Activated T-cell treated with anti-CD3 and anti-CD28 coated beads, Interleukin-2, amount 50 U/mL, for 72 hours (primary cell): ENCODE measurements at places on chromosomes 2 and 18. TPM values are rescaled to one million over a fixed set of nuclear protein-coding genes. Genes with fewer than 3 reads are reported as not detected.
A peak's percentile ranks its signal among the peaks of the same experiment; 100 is the strongest.

SLC14A1 gene
- total RNA-seq = 6.2 TPM

SMIM21 gene
- not detected for total RNA-seq

- no peak for DNase-seq
Observed at GRCh38 chr2:64766841-64767669, 113.3 kb upstream of the SERTAD2 start.

SKOR2 gene
- 0.30 TPM for total RNA-seq

DNA sequence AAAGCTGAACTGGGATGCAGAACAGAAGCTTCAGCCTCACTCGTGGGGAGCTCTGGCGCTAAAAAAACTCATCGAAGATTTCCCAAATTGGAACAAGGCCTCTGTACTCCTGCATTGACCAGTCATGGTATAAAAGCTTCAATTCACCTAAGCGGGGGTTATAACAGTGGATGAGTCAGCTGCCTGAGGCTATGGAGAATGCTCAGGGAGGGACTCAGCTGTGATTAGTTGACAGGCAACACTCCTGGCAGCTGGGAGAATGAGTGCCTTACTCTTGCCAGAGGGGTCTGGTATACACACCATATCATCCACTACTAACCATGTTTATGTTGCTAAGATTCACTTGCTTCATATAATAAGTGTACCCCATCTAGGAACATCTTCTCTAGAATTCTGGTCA is 350.6 kb upstream of the VRK2 start:
- no peak for DNase-seq

GRCh38 chr18:44507729-44508325 is 172.9 kb upstream of the SETBP1 start:
- DNase-seq = peak; percentile 18

GRCh38 chr2:96993367-96993766 is 7.0 kb upstream of the FAM178B start:
- no peak for DNase-seq

GRCh38 chr2:238255151-238255551 is 15.3 kb upstream of the HES6 start:
- DNase-seq = no peak

ZSWIM2 gene
- not detected for total RNA-seq

ACMSD gene
- total RNA-seq = not detected

DNA sequence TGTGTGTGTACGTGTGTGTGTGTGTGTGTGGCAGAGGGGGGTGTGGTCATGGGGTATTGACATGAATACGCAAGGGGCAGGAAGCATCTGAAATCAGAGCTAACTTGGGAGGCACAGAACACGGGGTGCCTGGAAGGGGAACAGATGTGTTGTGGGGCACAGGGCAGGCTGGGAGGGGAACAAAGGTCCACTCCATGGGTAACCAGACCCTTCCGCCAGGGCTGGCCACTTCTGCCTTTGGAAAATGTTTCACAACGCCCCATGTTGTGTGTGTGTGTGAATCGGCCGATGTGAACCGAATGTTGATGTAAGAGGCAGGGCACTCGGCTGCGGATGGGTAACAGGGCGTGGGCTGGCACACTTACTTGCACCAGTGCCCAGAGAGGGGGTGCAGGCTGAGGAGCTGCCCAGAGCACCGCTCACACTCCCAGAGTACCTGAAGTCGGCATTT is at the start of gene SLC11A1:
SLC11A1 (plus strand) TSS at position 358 of the 451 bp plus-strand sequence. CDS start 96 bp downstream, outside the sequence.
- no peak for DNase-seq

GRCh38 chr18:79608069-79608468 is 71.5 kb upstream of the CTDP1 start:
- no peak for DNase-seq

GRCh38 chr2:44938287-44939105 is 3.0 kb upstream of the SIX3 start:
- no peak for DNase-seq

GRCh38 chr2:231557571-231558217 is 27.4 kb upstream of the NMUR1 start:
- peak; percentile 63 for DNase-seq

DNA sequence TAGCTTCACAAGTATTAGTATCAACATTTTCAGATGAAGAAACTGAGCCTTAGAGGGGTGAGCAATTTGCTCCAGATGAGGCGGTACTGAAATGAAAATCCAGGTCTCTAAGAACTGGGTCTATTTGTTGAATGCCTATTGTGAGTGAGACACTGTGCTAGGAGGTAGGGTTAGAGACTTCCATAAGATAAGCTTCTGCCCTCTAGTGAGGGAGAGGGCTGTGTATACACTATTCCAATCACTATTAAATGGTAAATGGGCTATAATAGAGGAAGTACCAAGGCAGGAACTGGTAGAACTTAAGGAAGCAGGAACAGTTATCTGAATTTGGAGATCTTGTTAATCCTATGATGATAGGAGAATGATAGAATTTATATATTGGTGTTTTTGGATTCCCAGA is 23.6 kb upstream of the GLS start:
- DNase-seq = no peak

DNA sequence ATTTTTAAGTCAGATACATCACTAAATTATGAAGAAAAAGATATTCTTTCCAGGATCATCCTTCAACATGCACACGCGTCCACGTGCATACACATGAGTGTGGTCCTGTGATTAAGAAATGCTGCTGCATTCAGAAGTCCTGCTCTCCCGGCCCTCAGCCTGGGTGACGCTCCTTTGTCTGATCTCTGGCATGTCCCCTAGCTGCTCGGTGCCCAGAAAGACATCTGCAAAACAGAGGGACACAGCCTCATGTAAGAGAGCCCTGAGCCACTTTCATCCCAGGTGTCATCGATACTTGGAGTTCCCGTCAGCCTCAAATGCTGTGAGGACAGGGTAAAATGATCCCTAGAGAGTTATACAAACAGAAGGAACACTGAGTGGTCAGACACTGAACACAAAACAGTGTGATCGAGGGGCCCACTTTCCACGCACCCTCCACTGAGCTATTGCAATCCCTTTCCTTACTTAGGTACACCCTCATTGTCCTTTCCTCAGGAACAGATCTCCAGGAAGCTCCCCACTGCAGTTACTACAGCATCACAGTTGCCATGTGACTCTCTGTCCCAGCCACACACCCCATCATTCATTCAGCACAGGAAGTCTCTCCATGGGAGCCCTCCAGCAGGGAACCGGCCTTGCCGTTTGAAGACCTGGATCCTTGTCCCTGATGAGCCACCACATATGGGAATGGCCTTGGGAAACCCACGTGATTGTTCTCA is 32.1 kb downstream of the CRACDL start:
- DNase-seq = no peak

DNA sequence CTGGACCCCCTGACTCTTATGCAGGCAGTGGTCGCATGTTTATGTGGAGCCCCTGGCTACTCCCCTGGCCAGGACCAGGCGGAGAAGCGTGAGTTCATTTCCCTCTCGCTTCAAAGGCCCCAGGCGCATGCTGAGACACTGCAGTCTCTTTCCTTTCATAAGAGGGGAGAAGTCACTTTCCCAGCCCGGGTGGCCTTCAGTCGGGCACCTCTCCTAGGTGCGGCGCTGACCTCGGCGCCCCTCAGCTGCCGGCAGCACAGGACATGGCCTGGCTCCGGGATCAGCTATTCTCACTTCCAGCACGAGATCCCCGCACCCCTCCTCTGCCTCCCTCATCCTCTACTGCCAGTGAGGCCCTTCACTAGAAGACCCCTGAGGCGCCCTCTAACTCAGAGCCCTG is 184.7 kb upstream of the PXDN start:
- no peak for DNase-seq

IL1F10 gene
- total RNA-seq = not detected

DNA sequence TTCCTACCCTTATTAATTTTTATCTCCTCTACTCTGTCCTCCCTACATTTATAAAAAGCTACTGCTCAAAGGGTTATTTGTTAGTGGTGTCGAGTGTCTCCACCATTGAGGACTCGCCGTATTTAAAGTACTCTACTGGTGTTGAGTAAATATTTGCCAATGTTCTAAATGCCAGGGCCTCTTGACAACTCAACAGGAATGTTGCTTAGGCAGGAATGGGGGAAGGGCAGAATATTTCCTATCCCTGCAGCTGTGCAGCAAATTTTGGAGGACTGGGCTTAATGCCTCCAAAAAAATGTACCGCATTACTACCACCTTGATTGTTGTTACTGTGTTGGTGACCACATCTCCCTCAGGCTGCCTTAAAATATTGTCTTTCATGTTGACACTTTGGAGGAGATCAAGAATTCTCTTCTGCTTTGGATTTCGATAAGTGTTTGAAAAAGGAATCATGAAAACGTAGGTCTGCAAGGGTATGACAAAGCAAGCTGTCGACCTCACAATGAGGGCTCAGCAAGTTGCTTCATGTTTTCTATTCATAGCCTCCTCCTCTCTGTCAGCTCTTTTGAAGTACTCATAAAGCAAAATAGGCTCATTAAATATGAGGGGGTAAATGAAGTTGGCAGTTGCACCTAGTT is 84.3 kb downstream of the EFEMP1 start:
- DNase-seq = no peak

ATP6V1C2 gene
- total RNA-seq = 0.21 TPM

GRCh38 chr2:152508446-152508845 is 173.5 kb downstream of the FMNL2 start:
- DNase-seq = no peak

LRPPRC gene
- total RNA-seq = 149 TPM

- DNase-seq = no peak
Observed at GRCh38 chr2:224145751-224146355, 106.8 kb upstream of the SERPINE2 start.

GRCh38 chr2:120405759-120406099 is 59.8 kb downstream of the INHBB start:
- no peak for DNase-seq

AMER3 gene
- total RNA-seq = not detected

GAL3ST2 gene
- total RNA-seq = 0.53 TPM

- DNase-seq = no peak
Observed at GRCh38 chr2:72515696-72516095, 310.1 kb downstream of the EXOC6B start.

TEX44 gene
- not detected for total RNA-seq

B3GNT7 gene
- 0.76 TPM for total RNA-seq

DNA sequence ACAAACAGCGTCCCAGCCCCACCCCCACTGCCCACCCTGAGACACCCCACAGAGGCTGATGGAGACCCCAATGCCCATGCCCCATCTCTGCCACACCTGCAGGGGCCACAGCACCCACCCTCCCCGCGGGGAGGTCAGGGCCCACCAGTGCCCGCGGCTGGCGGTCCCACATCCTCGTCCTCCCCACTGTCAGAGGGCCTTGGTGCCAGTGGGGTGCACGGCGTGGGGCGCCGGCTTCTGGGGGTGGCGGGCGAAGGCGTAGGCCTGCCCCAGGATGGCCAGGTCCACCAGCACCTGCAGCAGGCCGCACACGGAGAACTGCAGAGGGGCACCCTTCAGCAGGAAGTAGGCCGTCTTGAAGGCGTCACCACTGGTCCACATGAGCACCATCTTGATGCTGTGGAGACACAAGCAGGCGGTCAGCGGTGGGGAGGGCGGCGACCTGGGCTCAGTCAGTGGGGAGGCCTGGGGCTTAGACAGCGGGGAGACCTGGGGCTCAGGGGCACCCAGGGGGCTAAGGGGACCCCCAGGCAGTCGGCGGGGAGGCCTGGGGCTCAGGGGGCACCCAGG is 47.6 kb downstream of the SLC66A2 start:
- DNase-seq = no peak

TSPYL6 gene
- not detected for total RNA-seq

DNA sequence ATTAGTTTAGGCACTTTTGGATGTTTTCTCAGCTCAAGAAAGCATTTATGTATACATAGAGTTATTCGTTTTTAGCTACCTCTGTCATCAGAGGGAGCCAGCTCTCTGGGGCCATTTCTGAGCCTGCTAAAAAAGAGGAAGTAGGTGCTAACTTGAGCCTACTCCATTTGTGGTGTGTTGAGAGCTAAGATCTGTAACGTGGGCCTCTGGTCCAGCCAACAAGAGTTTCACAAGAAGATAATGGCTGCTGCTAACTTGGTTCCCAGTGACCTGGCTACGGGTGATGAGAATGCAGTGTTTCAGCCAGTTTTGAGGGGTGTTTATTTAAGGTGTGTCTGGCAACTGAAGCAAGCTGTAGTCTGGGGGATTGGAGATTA is 182.5 kb downstream of the PRKCE start:
- no peak for DNase-seq

GRCh38 chr2:18123577-18123976 is 245.1 kb downstream of the KCNS3 start:
- no peak for DNase-seq

HOXD4 gene
- total RNA-seq = not detected

KYNU gene
- total RNA-seq = 0.35 TPM

GULP1 gene
- not detected for total RNA-seq

- DNase-seq = no peak
Observed at GRCh38 chr2:155382776-155383175, 684.3 kb downstream of the KCNJ3 start.

MAP4K3 gene
- 14.6 TPM for total RNA-seq

SLC16A14 gene
- 2.2 TPM for total RNA-seq
